ENCODE measurements at places on chromosomes 3 and 15.

- DNase-seq, result no peak
Measured at GRCh38 chr3:160869825-160870224, 113.8 kb downstream of the PPM1L start.

DNA sequence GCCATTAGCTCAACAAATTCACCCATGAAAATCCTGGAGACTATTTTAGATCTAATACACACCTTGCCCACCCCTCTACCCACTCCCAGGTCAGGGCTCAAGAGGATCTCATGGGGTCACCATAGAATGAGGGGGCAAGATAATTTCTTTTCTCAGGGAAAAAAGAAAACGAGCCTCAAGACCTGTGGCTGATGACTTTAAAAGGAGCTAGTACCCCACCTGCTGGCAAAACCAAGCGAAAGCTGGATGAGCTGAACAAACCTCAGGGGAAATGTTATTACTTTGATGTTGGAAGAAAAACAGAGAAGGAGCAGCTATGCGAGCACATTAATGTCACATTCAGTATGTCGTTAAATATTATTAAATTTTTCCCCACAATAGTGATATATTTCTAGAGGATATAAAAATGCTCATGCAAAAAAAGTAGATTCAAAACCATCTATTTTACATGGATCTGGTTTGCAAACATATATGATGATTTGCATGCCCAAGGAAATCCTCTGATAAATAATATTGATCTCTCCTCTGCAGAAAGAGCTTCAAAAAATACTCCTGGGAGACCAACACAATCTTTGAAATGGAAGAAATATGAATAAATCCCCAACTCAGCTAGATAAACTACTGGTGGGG is 37.7 kb downstream of the PLD1 start:
- no peak for DNase-seq

DNA sequence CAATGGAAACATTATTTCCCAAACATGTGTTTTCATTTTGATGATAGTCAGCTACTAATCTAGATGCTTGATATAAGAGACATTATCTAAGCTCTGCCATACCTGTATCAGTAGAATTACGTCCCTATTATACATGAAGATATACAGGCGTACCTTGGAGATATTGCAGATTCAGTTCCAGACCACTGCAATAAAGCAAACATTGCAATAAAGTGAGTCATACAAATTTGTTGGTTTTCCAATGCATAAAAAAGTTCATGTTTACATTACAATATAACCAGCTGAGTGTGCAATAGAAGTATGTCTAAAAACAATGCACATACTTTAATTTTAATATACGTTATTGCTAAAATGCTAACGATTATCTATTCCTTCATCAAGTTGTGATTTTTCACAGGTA is 236.0 kb upstream of the ZNF717 start:
- DNase-seq, result no peak

- DNase-seq, result no peak
Measured at GRCh38 chr3:6447166-6447801, 413.6 kb upstream of the GRM7 start.

DNA sequence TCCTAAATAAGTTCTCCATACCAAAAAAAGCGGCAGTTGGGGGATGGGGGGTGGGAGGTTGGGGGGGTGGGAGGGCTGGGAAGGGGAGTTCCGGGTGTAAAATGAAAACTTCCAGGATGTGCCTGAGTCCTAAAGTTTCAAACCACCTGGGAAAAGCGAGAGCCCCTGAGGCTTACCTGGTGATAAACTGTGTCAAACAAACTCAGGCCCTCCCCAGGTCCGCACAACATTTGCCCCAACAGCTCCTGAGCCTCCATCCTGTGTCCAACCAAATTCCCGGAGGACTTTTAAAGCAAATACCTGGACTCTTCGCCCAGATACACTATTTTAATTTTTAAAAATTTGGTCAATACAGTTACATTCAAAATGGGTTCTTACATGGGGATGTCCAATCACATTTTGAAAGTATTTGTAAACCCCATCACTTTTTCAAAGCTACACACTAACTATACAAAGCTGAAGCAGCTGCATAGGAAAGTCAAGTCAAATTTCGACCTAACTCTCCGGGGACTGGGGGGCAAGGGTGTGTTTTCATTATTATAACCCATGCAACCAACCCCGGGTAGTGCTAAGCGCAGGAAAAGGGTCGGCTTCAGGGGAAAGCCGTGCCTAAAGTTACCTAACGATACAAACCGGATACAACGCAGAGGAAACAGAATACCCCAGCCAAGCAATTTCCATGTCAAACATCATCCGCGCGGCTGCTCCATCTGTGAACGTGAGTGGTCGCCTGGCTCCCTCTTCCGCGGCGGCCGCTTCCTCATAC is 685 bp upstream of the FOXB1 start:
- DNase-seq, result no peak

GRCh38 chr3:38039101-38039898 is at the start of gene DLEC1:
Gene DLEC1 (plus strand): TSS chr3:38039208. CDS start chr3:38039226, 18 bp downstream.
- no peak for DNase-seq

DNA sequence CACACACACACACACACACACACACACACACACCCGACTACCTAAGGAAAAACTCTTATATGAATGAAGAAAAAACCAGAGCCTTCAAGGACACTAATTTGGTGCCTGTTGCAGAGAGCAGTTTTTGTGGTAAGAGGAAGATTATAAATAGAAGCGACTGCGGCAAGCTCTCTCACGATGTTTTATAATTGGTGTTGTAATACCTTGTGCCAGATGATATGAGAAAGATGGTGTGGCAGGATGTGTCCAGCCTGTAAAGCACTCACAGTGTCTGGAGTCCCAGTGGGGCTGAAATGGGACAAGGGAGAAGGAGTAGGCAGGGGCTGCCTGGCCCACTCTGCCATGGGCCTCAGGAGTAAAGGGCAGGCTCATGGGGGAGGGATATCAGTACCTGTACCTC is 839.9 kb downstream of the AGBL1 start:
- no peak for DNase-seq

- DNase-seq, result no peak
Measured at GRCh38 chr3:99240700-99241099, 339.2 kb upstream of the DCBLD2 start.

- no peak for DNase-seq
Measured at GRCh38 chr3:196073255-196073753, 8.6 kb downstream of the TFRC start.

All from bone marrow (tissue), 2 donors.